ENCODE measurements at places on chromosomes 7 and 10.

DNA sequence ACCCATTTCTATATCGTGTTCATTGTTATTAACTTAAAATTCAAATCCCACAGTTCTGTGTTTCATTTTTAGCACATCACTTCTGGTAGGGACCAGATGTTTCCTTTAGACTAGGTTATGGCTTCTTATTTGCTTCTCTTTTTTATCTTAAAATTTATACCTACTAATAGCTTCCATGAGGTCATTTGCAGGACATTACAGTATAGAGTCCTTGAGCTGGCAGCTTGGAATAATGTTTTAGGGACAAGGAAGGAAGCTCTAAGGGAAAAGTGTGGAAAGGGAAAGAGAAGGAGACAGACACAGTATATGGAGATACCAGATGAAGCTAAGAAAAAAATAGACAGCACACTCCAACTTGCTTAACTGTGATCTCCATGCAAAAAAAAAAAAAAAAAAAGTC is 48.8 kb upstream of the CD36 start:
- no peak for DNase-seq

DNA sequence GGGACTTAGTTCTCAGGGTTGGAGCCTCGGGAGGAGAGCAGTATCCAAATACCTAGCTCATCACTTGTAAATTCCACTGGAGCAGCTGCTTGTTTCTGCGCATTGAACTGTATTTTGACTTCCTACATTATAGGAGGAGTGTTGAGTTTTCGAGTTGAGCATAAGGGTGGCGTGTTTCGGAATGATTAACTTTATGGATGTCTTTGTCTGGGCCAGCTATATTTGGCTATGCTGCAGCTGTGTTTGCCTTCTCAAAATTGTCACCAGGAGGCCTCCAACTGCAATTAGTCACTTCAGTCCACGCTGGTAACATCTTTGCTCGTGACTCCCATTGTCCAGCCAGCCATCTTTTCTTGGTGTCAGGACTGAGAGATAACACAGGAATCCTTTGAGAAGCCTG is 9.1 kb downstream of the CELF2 start:
- DNase-seq = no peak

DNA sequence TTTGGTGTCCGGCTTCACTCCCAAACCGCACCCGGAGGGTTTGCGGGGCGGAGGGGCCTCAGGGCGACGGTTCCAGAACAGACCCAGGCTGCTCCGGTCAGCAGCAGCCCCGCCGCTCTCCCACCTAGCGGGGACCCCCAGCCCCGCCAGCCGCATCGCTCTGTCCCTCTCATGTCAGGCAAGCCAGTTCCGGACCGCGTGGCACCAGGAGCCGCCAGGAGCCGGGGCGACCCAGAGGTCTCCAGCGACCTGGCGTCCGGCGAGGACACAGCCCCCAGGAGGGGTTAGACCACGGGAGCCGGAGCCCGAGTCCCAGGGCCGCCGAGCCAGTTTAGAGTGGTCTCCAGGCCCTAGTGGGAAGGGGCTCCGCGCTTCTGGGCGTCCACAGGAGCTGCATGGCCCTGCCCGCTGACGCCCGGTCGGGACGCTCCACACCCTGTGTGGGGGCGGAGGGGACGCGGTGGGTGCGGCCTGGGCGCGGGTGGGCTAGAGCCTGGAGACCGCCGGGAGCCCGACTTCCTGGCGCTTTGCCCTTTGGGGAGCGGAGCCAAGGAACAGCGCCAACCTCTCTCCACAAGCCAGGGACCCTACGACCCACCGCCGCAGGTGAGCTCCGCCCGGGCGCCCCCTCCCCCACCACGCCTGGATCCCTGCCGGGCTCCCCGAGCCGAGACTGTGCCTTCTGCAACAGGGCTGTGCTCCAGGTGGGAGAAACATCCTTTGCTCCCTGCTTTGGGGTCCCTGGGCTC is 43.4 kb downstream of the ZNF117 start:
- no peak for DNase-seq

GRCh38 chr10:101773923-101774588 is 1.9 kb downstream of the FGF8 start:
- DNase-seq = no peak

GRCh38 chr10:70851597-70852475 is 36.1 kb downstream of the SGPL1 start:
- no peak for DNase-seq

GRCh38 chr7:29884399-29885272 is 78.3 kb downstream of the WIPF3 start:
- DNase-seq = no peak

DNA sequence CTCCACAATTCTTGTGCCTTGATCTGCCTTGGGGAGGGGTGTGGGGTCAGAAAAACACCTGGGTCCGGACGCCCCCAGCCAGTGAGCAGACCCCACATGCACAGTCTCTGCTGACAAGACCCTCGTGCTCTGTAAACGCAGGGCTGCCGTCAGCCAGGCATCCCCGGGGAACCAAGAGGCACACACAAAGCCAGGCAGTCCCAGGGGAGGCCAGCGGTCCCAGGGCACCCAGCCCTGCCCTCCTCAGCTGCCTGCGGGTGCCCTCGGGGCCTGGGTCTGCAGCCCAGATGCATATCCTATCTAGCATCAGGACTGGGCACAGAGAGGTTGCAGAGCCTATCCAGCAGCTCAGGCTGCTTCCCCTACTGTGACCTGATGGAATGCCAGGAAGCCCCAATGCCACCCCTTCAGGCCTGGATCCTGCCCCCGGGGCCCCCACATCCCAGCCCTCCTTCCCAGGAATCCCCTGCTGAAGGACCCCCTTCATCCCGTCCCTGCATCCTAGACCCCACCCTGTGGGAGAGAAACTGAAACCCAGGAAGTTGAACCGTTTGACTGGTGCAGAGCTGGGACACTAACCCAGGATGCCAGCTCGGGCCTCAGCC is 92.4 kb downstream of the MICALL2 start:
- no peak for DNase-seq

Measured in stimulated activated CD4-positive, alpha-beta T cell treated with anti-CD3 and anti-CD28 coated beads, TNF-alpha, amount 100 ng/mL, for 48 hours (primary cell).